ENCODE measurements at places on chromosomes 1 and 21.

- no peak for DNase-seq
Measured at GRCh38 chr1:180002437-180002836, 47.8 kb downstream of the CEP350 start.

DNA sequence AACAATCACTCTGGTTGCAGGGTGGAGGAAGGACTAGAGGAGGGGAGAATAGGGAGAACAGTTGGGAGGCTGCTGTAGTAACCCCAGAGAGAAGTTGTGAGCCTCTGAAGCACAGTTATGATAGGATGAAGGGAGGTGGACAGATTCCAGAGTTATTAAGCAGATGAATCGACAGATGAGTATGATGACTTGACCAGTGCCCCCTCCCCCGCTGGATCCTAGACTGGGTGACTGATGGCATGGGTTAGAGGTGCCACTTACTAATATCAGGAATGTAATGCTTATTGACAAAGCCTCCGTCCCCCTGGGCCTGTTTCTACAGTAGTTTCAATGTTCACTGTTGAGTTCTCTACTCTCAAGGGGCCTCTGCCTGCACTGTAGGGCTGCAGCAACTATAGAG lies 14.0 kb upstream of the TIPRL start:
- no peak for DNase-seq

DNA sequence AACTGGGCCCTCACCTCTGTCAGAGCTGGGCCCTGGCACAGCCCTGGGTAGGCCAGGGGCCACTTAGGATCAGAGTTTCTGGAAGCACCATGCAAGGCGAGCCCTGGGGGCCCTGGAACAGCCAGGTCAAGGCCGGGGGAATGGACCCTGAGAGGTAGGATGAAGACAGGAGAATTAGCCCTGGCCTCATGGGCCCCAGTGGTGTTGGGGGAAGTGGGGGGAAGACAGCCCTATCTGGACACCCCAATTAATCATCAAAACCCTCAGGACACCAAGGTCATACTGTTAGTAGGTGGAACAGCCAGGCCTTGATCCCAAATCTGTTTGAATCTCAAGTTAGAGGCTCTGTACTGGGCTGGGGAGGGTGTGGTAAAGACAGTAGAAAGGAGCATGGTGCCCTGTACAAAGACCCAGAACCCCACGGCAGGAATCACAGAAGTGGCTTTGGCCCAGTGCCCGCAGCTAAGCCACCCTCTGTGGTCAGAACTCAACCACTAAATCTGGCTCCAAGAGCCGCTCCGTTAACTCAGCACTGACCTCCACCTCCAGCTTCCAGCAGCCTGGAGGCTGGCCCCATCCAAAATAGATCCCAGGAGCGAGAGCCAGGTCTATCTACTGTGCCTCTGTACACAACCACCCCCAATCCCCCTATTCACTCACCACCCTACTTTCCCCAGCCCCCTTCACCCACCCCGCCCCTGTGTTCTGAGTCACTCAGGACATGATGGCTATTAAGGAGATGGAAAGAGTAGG lies 14.0 kb upstream of the TRIM63 start:
- DNase-seq = no peak

GRCh38 chr21:16568661-16569060 lies 838.9 kb downstream of the USP25 start:
- no peak for DNase-seq

- no peak for DNase-seq
Measured at GRCh38 chr21:42081138-42081537, 10.0 kb downstream of the UMODL1 start.

- no peak for DNase-seq
Measured at GRCh38 chr1:23473037-23473800, 10.8 kb downstream of the ASAP3 start.

GRCh38 chr1:39497585-39497984 lies 6.1 kb downstream of the BMP8A start:
- DNase-seq = no peak

DNA sequence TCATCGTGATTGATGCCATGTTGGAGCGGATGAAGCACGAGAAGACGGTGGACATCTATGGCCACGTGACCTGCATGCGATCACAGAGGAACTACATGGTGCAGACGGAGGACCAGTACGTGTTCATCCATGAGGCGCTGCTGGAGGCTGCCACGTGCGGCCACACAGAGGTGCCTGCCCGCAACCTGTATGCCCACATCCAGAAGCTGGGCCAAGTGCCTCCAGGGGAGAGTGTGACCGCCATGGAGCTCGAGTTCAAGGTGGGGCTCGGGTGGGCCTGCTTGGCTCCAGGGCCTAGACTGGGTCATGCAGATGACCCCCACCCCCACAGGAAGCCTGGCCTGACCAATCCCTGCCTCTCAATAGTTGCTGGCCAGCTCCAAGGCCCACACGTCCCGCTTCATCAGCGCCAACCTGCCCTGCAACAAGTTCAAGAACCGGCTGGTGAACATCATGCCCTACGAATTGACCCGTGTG lies 30.6 kb upstream of the KDM4A start:
- no peak for DNase-seq

- DNase-seq = no peak
Measured at GRCh38 chr1:106727171-106727570, 329.3 kb upstream of the PRMT6 start.

DNA sequence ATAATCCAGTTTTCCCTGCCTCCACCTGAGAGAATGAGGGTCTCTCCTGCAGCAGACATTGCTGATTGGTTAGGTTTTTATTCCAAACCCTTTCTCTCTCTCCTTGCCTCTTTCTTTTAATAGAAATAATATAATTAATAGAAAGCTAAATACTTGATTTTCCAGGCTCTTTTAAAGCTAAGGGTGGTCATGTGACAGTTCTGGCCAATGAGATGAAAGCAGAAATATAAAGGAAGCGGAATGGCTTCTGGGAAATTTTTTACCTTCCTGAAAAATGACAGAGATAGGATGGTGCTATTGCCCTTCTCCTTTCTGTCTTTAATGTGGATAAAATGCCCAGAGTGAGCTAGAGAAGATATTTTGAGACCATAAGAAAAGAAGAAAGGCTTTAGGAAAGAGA lies 35.6 kb downstream of the DNAI4 start:
- DNase-seq = no peak

DNA sequence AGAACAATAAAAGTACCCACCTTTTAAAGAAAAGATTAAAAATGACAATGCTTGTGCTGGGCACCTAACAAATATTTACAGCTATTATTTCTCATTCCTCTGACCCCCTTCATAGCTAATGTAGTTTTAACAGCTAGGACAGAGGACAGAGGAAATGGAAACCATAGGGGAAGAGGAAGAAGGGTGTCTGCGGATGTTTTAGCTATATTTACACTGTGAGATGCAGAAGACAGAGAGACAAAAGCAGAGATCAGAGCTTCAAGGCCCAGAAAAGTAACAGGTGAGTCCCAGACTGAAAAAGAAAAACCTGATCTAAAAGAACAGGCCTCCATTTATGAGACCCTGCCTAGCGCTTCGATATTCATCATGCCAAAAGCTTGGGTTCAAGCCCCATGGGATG lies 72.0 kb downstream of the ZNF281 start:
- DNase-seq = no peak

DNA sequence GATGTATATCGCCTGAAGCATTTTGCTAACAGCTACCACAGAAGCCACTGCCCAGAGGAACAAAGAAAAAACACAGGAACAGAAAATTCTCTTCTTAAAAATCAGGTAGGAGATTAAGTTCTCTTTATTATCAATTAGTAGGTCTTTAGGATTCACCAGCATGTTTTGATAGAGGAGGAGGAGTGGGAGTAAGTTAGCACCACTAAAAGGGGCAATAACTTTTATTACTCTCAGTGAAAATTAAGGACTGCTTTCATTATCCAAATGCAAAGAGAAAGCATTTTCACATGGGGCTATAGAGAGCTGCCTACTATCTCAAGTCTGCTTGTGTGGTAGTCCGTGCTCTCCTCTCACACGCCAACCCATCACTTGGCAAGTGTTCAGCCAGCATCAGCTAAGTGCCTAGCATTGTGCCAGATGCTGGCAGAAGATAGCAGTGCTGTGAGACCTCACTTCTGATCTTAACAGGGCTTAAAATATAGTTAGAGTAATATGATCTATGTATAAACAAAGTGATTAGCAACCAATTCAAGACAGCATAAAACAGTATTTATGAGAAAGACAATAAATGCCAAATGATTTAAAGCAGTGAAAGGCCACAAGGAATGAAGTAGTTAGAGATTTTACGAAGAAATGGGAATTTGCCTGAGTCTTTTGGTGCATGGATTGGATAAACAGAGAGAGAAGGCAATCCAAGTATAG lies 39.8 kb downstream of the ASTN1 start:
- DNase-seq = no peak

DNA sequence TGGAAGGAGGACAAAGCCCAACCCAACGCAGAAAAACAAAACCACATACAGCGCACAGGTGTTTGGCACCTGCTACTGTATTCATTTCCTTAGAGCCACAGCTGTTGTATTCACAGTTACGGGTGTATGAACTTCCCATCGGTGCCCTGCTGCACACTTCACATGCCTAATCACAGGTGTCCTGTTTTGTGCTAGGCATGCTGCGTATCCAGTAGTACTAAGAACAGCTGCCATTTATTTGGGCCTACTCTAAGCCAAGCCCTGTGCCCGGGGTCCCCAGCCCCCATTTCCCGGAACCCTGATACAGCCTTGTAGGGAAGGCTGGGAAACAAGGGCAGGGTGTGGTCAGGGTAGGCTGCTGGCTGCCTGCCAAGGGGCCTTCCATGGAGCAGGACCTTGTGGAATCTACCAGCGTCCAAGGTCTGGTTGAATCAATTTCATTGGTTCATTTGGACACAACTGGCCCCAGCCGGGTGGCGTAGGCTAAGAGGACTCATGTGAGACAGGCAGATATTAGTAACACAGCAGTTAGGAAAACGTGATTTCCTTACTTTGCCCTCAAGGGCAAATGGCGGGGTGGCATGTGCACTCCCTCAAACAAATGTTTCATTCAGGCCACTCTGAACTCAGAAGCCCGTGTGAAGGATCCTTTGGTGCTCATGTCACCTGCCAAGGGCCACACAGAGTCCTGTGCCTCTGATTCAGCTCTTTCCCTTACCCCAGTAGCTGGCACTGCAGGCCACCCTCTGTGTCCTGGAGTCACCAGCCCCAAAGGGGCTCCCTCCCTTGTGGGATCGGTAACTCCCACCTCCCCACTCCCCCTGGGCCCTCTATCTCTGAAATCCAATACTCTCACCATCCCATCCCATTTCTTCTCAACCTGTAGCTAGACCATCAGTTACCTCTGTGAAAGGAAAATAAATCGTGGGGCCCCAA lies 986 bp upstream of the RNF186 start:
- no peak for DNase-seq

DNA sequence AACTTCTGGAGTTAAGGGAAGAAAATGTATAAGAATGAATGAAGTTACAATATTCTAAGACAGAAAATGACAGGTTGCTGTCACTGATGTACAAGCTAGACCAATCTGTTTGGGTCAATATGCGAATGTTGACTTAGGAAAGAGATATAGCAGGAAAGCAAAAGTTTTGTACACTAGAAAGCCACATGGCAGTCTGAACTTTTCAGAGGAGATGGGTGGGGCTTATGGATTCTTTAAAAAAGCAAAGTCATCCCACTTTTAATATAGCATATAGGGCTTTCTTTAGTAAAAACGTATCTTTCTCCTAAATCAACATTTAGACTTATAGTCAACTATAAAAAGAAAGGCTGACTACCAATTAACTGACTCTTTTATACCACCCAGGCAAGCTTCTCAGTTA lies 381.2 kb downstream of the PTPRC start:
- no peak for DNase-seq

GRCh38 chr1:201561601-201562000 lies 22.7 kb downstream of the NAV1 start:
- DNase-seq = no peak

DNA sequence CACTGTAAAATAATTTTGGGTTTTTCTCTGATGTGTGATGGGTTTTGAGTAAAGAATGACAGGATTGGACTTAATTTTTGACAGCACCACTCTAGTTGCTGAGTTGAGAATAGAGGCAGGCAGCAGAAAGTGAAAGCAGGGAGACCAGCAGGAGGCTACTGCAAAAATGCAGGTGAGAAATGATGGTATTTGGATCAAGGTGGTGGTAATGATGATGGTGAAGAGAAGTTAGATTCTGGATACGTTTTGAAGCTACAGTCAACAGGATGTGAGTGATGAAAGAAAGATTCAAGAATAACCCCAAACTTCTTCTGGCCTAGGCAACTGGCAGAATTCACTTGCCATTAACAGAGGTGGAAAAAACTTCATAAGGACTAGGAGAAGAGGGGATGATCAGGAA lies 14.8 kb upstream of the AK5 start:
- DNase-seq = no peak

- no peak for DNase-seq
Measured at GRCh38 chr1:223006917-223007648, 136.0 kb downstream of the TLR5 start.

- DNase-seq = no peak
Measured at GRCh38 chr1:242139442-242139841, 140.5 kb upstream of the MAP1LC3C start.

GRCh38 chr1:43066578-43066977 lies 105.5 kb downstream of the EBNA1BP2 start:
- no peak for DNase-seq

DNA sequence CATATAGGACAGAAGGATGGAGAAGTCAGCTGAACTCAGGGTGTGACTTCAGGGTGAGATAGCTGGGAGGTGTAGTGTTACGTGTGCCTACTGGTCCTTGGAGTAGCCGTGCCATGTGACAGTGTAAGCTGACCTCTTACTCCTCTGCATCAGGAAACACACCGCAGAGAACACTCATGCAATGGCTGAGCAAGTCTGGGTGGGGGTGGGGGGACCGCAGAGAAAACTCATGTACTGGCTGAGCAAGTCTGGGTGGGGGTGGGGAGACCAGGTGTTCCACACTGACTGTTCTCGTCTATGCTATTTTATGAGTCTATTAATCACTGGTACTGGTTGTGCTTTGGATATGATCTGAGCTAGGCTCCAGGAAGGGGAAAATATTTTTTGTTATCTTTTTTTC lies 233.1 kb downstream of the PAPPA2 start:
- DNase-seq = no peak

DNA sequence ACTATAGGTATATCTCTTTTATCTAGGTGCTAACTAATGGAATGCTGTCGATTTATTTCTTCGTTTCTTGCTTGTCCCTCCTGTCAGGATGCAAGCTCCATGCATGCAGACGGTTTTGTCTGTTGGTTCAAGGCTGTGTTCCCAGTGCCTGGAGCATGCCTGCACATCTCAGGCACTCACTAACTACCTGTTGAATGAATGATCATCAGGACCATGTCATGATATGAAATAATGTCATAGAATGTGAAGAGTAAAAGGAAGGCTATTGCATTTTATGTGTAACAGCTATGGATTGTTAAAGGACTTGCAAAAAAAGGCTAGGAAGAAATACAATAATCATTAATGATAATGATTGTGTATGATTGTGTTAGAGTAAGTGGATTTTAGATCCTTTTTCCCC lies 4.2 kb downstream of the GPR25 start:
- DNase-seq = no peak

DNA sequence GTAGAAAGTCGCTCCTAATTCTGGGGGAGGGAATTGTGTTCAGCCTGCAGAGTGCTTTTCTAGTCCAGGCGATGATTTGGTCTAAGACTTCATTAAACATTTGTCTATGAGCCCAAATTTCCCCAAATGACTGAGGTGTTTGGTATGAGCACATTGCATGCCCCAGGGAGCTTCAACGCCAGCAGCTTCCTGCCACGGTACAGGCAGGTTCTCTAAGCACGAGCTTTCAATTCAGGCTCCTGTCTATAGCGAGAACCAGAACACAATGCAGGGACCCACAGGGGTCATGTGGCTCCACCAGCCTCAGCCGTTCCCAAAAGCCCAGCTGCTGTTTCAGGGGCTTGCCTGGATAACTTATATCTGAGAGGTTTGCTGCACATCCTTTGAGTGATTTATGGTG lies 34.1 kb upstream of the H6PD start:
- DNase-seq = no peak

GRCh38 chr1:229027158-229027557 lies 243.8 kb upstream of the RAB4A start:
- no peak for DNase-seq

All from AG09319 (cell line).